ENCODE measurements at places on chromosomes 4 and X.

GRCh38 chr4:121594796-121595526, 101.8 kb downstream of the ANXA5 start:
- ATAC-seq, result peak; percentile 80

GRCh38 chr4:2354760-2355159, 63.7 kb downstream of the ZFYVE28 start:
- ATAC-seq, result no peak

- ATAC-seq, result peak; percentile 91
These were observed at the start of gene DCLK2 for GRCh38 chr4:150078041-150078578. TSS of gene DCLK2 (plus strand) at chr4:150078445. CDS start at chr4:150079028, 583 bp downstream.

- no peak for ATAC-seq
These were observed 8.5 kb downstream of the COL25A1 start for GRCh38 chr4:109294006-109294405.

DNA sequence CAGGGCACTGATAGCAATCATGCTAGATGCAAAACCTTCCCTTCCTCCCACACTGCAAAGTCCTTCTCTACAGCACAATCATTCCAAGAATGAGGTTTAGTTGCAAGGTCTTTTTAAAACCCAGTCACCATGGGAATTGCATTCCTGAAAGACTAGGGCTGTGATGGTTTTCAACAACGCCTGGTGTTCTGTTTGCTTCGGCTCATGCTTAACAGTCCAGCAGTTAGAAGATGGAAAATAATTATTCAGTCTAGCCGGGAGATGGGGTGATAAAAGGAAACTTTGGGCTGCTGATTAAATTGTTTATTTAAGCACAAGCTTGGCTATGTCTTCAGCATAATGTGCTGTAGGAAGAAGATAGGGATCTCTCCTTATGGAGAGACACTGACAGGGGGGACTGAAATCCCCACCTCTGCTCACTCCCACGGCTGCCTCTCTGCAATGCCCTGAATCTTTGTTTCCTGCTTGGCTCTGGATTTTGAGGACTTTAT, 211.4 kb downstream of the MID1IP1 start:
- ATAC-seq, result peak; percentile 31

- no peak for ATAC-seq
These were observed 247.6 kb downstream of the DCLK2 start for GRCh38 chr4:150325872-150326271.

DNA sequence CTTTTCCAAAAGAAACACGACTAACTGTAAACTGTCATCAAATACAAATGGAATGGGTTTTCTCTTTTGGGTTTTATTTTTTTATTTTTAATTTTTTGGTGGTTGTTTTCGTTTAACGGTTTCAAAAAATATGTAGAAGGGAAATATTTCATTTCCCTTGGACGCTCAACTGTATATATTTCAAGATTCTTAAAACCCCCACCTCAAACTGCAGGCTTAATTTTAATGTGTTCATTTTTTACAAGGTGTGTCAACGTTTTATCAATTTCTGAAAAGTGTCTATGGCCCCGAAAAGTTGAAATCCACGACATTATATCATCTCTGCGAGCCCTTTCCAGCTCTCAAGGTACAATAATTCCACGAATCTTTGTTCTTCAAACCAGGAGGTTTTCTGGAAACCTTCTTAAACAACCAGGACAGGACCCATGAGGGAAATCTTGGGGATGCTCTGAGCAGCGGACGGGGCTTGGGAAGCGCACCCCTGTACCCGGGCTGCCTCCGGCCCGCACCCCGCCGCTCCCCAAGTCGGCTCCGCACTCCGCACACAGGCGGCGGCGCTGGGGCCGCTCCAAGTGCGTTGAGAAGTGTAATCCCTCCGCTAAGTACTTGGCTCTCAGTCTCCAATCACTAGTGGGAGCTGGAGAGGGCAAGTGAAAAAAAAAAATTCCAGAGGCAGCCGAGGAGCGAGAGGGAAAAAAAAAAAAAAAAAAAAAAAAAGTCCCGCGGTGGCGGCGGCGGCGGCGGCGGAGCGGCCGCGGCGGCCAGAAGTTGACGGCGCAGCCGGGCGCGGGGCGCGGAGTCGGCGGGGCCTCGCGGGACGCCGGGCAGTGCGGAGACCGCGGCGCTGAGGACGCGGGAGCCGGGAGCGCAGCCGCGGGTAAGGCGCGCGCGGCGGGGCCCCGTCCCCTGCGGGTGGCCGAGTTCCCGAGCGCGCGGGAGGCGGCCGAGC, at the start of gene BMPR1B:
BMPR1B (plus strand) TSS at position 764 of the 949 bp plus-strand sequence. CDS start 346,470 bp downstream, outside the sequence.
- peak; percentile 68 for ATAC-seq

DNA sequence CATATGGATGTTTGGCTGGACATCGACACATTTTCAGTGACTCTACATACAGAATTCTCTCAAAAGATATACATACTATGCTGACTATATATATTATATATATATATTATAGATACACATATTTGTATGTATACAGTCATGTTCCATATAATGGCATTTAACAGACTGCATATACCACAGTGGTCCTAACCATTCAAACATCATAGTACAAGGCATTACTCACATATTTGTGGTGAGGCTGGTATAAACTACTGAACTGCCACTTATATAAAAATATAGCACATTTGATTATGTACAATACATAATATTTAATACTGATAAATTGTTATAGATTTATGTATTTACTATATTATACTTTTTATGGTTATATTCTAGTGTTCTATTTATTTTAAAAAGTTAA, 168.5 kb downstream of the IL15 start:
- ATAC-seq, result no peak

GRCh38 chrX:36436361-36436760, 516.8 kb downstream of the CFAP47 start:
- no peak for ATAC-seq
